Activated T-cell treated with anti-CD3 and anti-CD28 coated beads, Interleukin-2, amount 50 U/mL, for 24 hours (primary cell): ENCODE measurements at places on chromosomes 5 and 9.

DNA sequence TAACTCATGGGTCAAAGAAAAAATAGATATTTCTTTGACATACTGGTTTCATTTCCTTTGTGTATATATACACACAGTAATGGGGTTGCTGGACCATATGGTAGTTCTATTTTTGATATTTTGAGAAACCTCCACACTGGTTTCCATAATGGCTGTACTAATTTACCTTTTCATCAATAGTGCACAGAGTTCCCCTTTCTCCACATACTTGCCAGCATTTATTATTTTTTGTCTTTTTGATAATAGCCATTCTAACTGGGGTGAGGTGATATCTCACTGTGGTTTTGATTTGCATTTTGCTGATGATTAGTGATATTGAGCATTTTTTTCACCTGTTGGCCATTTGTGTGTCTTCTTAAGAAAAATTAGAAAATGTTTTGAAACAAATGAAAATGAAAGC is 78.4 kb upstream of the CKMT2 start:
- no peak for DNase-seq

DNA sequence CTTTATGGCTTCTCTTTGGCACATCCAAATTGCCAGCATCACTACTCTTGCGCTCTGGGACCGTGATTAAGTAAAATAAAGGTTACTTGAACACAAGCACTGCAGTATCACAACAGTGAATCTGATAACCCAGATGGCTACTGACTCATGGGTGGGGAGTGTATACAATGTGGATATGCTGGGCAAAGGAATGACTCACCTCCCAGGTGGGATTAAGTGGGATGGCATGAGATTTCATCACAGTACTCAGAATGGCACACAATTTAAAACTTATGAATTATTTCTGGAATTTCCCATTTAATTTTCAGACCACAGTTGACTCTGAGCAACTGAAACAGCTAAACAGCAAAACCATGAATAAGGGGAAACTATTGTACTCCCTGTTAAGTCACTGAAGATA is 4.3 kb downstream of the GFM2 start:
- no peak for DNase-seq

- DNase-seq: no peak
Observed at GRCh38 chr5:171667341-171668096, 118.1 kb upstream of the SMIM23 start.

GRCh38 chr5:10538789-10539686 is 24.8 kb upstream of the ANKRD33B start:
- no peak for DNase-seq

GRCh38 chr5:164563370-164563769 is 1058.0 kb downstream of the MAT2B start:
- DNase-seq: no peak

- DNase-seq: no peak
Observed at GRCh38 chr5:120098426-120098825, 365.7 kb upstream of the PRR16 start.

- DNase-seq: no peak
Observed at GRCh38 chr5:16994565-16994964, 58.5 kb upstream of the MYO10 start.

GRCh38 chr9:38263532-38263931 is 129.0 kb upstream of the ALDH1B1 start:
- DNase-seq: no peak

- DNase-seq: no peak
Observed at GRCh38 chr9:74645007-74645639, 148.0 kb downstream of the RORB start.

DNA sequence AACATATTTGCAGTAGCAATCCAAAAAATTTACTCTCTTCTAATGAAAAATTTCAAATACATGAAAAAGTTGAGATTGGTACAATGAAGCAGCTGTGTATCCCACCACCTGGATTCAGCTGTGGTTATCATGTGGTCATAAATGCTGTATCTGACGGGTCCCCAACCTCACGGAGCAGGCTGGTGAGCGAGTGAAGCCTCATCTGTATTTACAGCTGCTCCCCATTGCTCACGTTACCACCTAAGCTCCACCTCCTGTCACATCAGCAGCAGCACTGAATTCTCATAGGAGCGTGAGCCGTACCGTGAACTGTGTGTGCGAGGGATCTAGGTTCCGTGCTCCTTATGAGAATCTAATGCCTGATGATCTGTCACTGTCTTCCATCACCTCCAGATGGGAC is 6.8 kb upstream of the RNF130 start:
- no peak for DNase-seq

DNA sequence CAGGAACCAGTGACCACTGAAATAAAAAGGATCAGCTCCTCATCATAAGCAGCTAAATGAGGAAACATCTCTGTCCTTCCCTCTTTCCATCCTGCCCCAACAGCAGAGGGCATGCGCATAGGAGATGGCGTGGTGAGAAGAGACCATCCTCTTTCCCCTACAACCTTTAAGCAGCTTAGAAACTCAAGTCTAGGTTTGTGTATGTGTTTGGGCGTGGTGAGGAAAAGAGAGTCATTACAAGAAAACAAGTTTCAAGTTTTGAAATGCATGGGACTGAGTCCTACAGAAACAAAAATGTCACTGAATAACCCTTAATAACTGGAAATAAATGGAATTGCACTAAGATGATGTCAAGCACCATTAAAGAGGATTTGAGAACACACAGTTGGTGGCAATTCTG is 96.4 kb upstream of the IL12B start:
- DNase-seq: no peak

DNA sequence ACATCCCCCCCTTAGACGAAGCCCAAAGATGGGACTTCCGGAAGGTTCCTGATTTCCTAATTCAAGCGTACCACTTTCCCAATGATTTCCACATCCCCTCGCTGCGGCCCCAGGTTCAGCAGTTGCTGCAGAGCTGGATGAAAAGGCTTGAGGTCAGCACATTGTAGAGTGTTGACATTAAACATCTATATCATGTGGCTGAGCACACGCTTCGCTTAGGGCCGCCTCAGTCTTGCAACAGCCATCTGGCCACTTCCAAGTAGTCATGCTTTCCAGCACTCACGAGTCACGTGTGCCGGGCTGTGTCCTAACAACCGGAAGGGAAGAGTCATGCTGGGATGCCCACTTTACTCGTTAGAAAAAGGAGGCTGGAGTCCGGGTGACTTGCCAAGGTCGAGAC is 340.6 kb upstream of the IRX4 start:
- no peak for DNase-seq

- DNase-seq: no peak
Observed at GRCh38 chr5:134446938-134447337, 35.3 kb upstream of the CDKN2AIPNL start.

- no peak for DNase-seq
Observed at GRCh38 chr5:144944936-144945335, 774.3 kb downstream of the KCTD16 start.

DNA sequence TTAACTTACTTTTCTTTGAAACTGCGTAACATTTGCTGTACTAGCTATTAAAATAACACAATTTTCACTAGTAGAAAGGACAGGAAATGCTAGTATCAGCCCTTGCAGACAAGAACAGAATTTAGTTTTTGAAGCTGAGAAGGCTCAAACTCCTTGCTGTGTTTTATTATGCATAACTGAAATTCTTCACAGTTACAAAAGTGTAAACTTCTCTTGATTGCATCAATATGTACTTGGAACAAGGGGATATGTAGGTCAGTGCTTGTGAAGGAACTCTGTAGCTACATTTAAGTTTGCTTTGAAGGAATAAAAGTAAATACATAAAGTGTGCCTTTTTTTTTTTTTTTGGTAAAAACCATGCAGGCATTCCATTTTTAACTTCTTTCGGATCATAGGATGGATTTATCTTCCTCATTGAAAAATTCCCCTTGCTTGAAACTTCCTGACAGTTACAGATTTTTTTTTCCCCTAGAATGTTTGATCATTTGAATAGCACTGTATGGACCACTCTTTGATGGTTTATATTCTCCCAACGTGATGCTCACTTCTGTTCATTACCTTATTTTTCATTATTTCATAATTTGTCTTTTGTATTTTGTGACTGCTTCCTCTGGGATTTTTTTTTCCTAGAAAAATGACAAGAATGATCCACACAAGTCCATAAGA is 94.9 kb upstream of the DAB2 start:
- no peak for DNase-seq

DNA sequence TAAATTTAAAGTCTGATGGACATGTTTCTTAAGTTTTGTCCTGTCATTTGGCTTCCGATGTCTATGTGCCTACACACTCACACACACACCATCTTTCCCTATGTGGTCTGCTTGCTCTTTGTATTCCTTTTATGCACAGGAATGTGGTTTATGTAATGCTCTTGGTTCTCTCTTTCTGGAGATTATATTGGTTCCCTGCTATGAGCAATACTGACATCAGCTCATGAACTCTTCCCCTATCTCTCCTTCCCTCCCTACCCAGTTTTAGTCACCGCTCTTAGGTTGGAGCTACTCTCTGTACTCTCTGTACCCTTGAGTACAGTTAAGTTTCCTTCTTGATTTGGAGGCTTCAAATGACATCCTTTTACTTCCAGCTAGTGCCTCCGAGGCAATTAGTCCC is 77.9 kb upstream of the MVB12B start:
- no peak for DNase-seq

DNA sequence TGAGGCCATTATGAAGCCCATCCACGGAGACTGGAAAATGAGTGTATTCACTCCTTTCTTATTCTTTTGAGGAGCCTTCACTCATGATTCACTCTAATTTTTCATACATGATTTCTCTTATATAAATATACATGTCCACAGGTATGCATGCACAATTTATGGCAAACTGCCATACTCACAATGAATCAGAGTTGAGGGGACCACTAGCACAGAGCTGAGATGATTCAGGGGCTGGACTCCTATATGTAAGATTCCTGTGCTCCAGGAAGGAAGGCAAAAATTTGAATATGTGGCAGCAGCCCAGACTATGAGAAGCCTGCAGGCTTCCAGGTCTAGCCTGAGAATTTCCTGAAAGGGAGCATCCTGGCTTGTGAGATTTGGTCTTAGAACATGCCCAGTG is 484.6 kb downstream of the PRELID2 start:
- no peak for DNase-seq

DNA sequence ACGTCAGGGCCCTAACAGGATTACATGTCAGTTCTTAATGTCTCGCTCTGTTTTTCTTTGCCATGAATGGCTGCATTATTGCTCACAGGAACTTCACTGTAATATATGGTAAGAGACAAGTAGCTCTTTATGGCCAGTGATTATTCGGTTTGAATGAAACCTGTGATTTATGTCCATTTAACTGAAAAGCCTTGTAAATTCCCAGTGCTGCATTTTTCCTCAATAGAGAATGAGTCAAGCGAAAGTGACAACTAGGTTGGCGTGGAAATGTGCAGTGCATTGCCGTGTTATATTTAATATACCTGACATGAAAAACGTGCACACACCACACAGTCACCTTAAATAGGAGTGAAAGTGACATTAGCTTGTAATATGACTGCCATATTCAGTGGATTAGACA is 163.1 kb downstream of the PBX3 start:
- DNase-seq: no peak
